ENCODE measurements at places on chromosomes 5 and 9. TPM values are rescaled to one million over a fixed set of nuclear protein-coding genes. Genes with fewer than 3 reads are reported as not detected.

The TAF1L gene
- total RNA-seq = 0.24 TPM

The GDF9 gene
- 0.83 TPM for total RNA-seq

The HSD17B3 gene
- not detected for total RNA-seq

The CREBRF gene
- 21.8 TPM for total RNA-seq

The MED7 gene
- total RNA-seq = 10.2 TPM

- no peak for DNase-seq
Measured at GRCh38 chr5:1853531-1853930, 29.2 kb downstream of the IRX4 start.

DNA sequence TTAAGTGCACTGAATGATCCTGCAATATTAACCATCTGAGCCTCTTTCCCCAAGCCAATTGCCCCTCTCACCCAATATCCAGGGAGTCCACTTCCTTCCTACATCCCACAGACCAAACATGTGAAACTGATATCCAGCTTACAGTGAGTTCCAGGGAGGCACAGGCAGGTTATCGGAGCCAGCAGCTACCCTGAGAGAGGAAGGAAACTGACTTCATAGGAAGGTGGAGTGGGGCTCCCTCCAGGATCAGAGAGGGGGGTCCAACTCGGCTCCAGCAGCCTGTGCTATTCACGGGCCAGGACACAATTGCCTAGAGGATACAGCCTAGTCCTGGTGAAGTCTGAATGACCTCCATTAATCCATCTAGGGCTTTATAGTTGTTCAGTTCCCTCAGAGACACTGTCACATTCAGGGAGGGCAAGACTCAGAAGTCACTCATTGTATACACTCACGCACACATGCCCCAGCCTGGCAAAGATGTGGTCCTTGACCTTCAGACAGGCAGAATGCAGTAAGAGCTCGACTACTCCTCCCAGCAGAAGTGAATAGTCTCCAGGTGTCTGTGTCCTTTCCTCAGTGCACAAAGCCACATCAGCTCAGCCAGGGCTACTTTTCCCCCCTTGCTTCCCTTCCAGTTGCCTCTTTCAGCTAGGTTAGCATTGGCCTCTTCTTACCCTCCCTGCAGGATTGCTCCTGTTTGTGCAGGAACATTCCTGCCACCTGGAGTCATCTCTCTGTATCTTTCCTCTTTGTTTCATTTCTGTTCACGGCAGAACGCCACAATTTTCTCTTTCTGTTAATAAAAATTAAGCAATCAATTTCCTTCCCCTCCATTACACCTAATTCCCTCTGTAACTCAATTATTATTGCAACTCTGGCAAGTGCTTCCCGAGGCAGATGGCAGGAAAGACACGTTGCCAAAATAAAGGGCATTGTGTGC is 501.7 kb downstream of the ARHGEF28 start:
- DNase-seq = no peak

DNA sequence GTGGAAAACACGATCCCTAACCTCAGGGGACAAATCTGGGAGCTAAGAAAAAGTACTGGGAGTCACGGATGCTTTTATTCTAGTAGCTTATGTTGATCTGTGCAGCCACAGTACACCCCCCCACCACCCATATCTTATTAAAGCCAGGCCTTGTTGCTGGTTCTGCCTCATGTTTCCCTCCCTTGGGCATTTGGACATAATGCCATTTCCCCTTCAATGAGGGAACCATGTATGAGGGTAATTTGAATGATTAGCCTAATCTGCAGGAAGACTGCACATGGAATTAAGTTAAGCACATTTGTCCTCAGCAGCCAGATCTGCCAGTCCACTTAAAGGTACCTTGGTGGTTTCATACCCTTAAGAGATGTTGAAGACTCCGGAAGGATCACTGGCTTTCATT is 102.0 kb downstream of the ARHGAP26 start:
- DNase-seq = no peak

GRCh38 chr5:29796013-29796412 is 1397.5 kb upstream of the CDH6 start:
- DNase-seq = no peak

GRCh38 chr9:88835038-88835466 is 156.2 kb upstream of the S1PR3 start:
- no peak for DNase-seq

- DNase-seq = no peak
Measured at GRCh38 chr9:13898957-13899356, 415.0 kb downstream of the NFIB start.

- no peak for DNase-seq
Measured at GRCh38 chr5:131482617-131483016, 152.4 kb downstream of the RAPGEF6 start.

- no peak for DNase-seq
Measured at GRCh38 chr5:66337626-66338226, 193.6 kb downstream of the SREK1 start.
